ENCODE measurements at places on chromosomes 1 and 21.

- DNase-seq, result no peak
Measured at GRCh38 chr1:94283462-94283861, 46.1 kb upstream of the ARHGAP29 start.

DNA sequence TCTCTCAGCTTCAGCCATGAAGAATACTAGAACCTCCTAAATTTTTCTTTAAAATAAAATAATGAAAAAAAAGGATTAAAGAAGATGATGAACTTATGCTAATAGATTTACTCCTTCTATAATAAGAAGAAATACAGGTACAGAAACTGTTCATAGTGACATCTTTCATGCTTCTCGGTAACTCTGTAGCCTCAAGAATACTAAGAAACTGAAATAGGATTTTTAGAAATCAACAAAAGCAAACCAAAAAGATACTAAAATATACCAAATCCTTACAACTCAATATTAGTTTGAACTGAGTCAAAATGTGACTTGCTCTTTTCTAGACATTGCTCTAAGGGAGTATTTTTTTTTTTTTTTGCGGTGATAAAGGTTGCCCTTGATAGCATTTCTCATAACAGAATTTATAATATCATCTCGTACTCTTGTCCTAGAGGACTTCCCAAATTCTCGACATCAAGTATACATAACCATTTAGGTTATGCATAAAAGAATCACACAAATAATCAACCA is 42.8 kb downstream of the ZZZ3 start:
- no peak for DNase-seq

DNA sequence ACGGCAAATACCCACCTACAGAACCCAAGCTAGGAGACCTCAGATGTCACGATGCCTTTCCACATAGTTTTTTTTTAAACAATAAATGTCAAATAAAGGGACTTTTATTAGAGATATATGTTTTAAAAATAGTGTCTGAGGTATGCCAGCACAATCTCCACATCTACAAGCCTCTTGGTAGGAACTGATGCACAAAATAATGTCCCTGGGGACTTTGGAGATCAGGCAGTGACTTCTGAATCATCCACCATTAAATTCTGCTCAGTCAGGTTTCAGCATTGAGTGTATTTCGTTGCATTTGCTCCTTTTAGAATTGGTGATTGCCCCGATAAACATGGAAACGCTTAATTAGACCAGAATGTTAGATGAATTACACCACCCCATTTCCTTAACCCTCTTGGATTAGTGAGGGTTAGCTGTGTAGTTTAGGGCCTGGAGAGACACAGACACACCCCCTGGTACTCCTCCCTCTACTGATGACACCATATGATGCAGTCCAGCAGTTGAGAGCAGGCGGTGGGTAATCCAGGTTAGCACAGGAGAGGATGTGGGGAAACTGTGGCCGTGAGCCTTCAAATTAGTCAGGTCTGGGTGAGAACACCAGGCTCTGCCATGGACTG is 33.6 kb downstream of the LGR6 start:
- no peak for DNase-seq

DNA sequence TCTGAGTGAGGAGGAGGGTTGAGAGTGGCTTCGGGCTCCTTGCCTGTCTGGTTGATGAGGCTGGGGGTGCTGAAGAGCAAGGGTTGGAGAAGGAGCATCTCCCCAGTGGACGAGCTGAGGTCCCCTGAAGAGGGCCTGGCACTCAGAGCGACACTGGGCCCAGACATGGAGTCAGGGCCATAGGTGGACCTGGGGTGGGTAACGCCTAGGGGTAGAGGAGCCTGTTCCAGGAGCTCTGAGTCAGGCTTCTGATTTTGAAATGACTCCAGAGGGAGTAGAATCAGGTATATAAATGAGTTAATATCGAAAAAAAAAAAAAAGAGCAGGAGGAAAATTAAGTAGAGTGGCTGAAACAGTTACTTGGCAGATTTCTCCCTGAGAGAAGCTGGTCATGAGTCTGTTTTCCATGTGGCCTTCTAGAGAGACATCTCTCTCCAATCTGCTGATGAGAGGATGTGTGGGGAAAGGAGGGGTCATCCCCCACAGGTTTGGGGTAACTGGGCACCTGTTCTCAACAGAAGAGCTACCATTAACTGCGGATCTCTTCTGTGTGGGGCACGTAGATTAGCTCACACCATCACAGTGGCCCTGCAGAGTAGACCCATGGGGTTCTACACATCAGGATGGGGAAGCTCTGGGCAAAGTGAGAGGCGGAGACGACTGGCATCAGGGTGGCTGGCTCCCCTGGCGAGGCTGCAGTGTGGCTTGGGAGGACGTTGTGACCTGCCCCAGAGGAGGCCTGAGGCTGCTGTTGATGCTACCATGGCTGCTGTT is 115.5 kb downstream of the DHRS3 start:
- no peak for DNase-seq

- no peak for DNase-seq
Measured at GRCh38 chr1:101290119-101290921, 53.5 kb downstream of the S1PR1 start.

GRCh38 chr1:204466416-204467405 is 27.9 kb downstream of the PIK3C2B start:
- DNase-seq, result no peak

DNA sequence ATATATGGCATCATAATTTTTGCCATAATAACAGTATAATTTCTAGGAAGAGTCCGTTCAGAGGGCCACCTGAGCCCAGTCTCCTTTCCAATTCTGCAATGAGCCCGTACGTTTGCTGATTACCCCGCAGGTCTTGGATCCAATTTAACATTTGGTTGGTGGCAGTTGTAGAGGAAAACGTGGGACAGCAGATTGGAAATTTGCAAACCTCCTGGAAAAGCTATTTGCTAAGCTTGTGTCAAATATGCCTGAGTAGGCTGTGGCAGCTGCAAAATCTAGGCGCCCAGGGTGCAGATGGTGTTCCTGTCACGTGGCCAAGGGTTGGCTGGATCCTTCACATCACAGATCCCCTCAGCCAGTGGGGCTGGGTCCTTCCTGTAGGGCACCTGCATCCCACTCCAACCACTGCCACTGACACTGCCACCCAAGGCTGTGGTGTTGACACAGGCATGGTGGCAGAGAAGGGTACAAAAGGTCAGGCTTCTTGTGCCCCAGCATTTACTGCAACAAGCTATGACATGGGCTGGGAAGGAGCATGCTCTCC is 174.8 kb upstream of the SYT6 start:
- no peak for DNase-seq
